ENCODE measurements at places on chromosomes 3 and 15.
A peak's percentile ranks its signal among the peaks of the same experiment; 100 is the strongest.

DNA sequence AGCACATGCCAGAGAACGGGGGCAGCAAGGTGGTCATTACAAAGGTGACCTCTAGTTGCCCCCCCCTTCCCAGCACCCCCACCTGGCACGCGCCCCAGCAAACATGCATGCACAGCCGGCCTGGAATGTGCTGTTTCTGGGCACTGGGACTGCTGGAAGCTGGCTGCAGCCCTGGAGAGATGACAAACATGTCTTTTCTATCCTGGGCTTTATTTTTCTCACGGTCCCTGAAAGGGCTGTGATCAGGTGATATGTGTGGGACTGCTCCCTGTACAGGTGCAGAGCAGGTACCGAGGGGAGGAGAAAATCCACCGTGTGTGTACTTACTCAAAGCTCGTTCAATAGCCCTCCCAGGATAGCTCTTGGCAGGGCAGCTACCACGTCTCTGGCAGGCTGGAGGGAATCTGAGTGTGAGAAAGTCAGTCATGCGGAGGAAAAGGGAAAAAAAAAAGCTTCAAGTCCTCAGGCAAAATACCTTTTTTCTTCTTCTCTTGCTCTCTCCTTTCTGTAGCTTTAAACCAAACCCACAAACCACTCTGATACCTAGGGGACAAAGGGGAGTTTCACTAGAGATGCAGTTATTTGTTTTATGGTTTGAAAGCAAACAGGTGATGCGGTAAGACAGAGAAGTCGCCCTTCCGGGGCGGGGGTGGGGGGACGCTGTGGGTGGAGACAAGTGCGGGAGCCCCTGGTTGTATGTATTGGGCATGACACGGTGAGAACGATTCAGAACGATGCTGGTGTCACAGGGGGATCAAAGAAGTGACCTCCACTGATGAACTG lies 5.0 kb upstream of the HES1 start:
- peak; percentile 55 for DNase-seq

DNA sequence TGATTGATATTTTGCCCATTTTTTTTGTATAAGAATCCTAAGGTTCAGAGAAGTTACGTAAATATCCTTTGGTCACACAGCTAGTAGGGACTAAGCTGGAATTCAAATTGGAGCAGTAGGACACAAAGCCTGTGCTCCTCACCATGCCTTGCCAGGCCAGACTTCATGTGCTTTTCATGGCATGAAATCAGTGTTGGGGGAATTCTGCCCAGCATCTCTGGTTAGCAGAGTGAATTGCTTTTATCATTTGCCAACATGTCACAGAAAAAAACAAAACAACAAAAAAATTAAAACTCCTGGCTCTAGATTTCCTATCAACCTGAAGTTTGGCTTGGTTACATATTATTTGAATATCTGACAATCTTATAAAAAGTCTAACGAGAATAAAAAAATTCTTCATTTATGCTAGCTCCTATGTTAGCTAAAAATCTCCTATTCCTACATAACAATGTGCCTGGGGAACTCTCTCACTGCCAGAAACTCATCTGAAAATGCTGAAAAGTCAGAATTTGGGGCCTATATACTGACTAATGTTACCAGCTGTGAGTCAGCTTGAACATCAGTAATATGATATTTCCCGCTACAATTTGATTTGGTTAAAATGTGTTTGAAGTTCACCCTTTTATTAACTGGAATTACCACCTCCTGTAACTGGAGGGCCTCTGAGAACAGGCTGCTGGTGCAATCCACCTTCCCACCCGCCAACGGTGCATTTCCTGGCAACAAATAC lies 141.7 kb downstream of the TIGIT start:
- no peak for DNase-seq

- no peak for DNase-seq
Observed at GRCh38 chr15:75646944-75647364, 758 bp upstream of the SNX33 start.

DNA sequence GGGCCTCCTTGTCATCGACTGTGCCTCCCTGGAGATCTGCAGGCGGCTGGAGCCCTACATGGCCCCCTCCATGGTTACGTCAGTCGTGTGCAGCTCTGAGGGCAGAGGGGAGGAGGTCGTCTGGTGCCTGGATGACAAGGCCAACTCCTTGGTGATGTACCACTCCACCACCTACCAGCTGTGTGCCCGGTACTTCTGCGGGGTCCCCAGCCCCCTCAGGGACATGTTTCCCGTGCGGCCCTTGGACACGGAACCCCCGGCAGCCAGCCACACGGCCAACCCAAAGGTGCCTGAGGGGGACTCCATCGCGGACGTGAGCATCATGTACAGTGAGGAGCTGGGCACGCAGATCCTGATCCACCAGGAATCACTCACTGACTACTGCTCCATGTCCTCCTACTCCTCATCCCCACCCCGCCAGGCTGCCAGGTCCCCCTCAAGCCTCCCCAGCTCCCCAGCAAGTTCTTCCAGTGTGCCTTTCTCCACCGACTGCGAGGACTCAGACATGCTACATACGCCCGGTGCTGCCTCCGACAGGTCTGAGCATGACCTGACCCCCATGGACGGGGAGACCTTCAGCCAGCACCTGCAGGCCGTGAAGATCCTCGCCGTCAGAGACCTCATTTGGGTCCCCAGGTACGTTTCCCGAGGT lies 146.5 kb downstream of the LRRK1 start:
- no peak for DNase-seq

DNA sequence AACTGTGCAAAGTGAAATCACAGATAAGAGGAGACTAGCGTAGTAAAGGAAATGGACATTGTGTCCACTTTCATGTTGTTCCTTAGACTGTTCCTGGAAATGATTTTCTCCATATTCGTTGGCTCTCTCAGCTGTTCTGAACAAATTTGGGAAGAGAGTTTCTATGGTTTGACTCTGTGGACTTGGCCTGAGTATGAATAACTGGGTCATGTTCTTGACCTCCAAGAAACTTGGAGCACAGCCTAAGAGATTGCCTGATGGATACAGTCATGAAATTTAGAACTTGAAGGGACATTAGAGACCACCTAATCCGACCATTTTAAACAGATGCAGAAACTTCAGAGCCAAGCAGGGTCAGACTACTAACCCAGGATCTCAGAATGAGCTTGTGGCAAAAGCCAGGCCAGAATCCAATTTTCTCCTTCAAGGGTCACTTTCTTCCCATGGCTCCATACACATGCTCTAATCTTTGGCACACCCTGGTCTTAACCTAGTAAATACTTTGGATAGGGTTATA lies 430.4 kb downstream of the RBMS3 start:
- no peak for DNase-seq

- DNase-seq = no peak
Observed at GRCh38 chr3:47421741-47422649, 41.2 kb downstream of the PTPN23 start.

- no peak for DNase-seq
Observed at GRCh38 chr15:83992324-83993031, 243.1 kb upstream of the GOLGA6L4 start.

DNA sequence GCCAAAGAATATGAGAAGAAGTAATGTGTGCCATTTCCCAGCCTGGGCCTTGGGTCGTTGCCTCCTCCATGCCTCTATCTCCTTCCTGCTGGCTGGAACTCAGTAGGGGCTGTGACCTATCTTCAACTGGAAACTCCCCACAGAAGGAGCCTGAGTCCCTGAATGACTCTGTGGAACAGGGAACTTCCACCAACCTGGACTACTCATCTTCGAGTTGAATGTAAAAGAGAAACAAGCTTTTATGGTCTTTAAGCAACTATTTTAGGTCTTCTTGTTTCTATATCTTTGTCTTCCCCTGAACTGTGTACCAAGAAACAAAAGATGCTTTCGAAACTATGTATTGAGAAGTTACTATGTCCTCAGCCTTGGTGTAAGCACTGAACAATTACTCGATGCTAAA lies 355.3 kb upstream of the NR2F2 start:
- no peak for DNase-seq

DNA sequence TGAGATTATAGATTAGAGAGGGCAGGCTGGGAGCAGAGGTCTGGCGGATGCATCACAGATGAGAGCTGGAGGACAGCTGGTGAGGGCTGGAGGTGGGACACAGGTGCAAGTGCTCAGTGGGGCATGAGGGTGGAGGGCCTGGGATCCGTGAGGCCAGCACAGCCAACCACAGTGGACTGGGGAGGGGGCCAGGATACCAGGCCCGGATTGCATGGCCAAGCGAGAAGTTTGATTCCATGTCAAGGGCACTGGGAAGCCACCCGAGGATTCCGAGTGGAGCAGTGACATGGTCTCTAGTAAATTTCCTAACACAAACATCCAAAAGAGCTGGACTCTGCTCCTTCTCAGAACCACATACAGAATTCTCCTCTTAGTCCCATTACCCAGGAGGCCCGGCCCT lies 44.0 kb upstream of the SLC41A3 start:
- DNase-seq = no peak

- no peak for DNase-seq
Observed at GRCh38 chr15:76056931-76057330, 2.9 kb upstream of the TMEM266 start.

DNA sequence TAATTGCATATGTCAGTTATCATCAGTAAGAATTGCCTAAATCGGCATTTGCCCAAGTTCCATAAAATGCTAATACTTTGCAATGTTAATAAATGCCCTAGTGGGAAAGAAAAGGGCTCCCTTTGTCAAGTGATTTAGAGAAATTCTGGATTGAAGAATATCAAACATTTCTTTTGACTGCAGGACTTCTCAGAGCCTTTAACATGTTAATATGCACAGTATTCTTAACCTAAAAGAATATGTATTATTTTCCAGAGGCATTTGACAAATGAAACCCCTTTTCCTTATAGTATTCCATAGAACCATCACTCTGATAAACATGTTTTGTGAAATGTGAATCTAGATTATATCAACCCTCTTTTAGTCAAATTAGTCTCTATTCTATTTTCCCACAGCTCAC lies 452.2 kb upstream of the WNT5A start:
- DNase-seq = no peak

GRCh38 chr15:48002767-48003166 lies 118.0 kb upstream of the SLC24A5 start:
- no peak for DNase-seq

- no peak for DNase-seq
Observed at GRCh38 chr3:171799501-171799900, 10.8 kb downstream of the PLD1 start.

GRCh38 chr3:17349093-17349492 lies 393.3 kb downstream of the TBC1D5 start:
- DNase-seq = no peak

- no peak for DNase-seq
Observed at GRCh38 chr3:66796343-66796742, 201.8 kb upstream of the KBTBD8 start.

DNA sequence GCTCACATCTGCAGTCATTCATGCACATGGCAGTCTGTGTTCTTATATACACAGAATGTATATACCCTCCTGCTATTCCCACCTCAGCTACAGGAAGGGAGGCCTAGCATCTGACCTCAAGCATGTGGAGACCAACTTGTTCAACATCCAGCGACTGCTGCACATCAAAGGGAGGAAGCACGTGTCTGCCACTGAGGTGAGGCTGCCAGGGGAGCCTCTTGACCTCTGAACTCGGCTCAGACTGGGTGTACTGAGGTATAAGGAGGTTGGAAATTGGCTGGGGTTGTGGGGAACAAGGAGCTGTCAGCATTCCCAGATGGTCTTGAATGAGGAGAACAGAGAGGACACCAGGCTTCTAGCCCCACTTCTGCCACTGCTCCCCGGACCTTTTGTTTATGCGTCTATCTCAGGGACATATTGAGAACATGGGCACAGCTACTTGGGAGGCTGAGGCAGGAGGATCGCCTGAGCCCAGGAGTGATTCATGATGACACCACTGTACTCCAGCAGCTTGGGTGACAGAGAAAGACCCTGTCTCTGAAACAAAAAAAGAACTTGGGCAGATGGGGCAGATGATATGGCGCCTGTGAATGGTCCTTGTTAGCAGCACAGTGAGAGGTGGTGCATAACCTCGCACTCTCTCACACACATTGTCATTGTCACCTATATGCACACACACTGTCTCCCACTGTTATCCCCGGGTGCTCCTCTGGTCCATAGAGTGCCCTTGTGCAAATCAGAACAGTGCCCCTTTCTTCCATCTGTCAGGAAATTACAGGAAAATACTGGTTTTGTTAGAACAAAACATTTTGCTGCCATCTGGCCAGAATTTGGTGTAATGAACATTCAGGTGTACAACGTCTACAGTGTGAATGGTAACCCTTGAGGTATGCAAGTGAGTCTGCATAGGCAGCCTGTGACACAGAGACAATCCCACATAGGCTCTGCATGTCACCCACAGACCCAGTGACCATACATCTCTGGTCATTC lies 5.4 kb downstream of the VILL start:
- DNase-seq = no peak

DNA sequence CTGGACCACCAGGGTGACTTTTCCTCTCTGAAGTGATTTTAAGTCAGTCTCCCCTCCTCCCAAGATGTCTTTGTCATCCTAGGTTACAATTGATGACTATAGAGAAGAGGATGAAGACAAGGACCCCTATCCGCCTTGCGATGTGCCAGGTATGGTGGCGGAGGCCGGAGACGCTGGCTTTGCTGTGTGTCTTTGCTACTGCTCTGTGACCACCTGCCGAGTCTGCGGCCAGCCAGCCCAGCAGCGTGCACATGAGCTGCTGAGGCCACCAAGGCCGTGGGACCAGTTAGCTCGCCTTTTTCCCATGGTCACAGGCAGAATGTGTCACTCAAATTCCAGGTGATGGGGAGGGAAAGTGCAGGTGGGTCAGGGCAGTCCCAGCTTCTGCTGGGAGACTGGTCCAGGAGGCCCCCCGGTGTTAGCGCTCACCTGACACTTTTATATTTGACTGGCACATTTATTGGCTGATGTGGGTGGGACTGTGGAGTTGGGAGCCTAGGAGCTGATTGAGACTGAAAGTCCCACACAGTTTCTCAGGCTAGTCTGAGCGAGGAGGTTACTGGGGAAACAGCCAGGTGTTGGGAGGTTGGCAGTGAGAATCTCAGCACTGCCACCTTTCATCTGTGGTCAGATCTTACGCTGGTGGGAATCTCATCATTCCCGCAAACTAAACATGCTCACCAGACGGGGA lies 114.1 kb downstream of the CHDH start:
- DNase-seq = no peak

GRCh38 chr15:73328149-73328820 lies 40.5 kb downstream of the HCN4 start:
- no peak for DNase-seq

DNA sequence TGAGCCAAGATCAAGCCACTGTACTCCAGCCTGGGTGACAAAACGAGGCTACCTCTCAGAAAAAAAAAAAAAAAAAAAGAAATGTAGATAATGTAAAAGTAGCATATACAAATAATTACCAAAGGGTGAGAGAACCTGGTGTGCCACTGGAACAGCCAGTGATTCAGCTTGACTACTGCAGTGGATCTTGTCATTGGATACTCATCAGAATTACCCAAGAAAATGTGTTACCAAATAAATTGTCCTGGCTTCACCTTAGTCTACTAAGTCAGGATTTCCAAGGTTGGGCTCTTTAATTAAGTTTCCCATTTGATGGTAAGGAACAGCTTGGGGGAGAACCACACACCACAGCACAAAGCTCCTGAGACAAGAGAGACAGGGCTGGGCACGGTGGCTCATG lies 1.5 kb downstream of the NICN1 start:
- DNase-seq = no peak

DNA sequence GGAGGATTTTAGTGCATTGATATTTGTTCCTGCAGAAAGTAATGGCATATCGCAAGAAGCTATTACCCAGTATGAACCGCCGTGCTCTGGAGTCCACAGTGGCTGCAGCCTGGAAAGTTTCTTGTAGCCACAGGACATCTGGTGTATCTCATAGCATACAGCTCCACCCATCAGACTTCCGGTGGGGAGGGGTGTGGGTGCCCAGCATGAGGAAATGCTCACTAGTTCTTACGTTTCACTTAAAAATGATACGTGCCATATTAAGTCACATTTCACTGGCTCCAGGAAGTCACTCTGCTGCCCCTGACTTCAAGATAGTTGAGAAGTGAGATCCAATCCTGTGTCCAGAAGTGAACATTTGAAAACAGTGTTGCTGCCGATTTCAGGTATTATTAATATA lies 990.4 kb downstream of the GBE1 start:
- DNase-seq = no peak

All from NCI-H1436 (cell line).